Thymus (tissue), 14 donors: ENCODE measurements at places on chromosomes 4 and X. TPM values are rescaled to one million over a fixed set of nuclear protein-coding genes. Genes with fewer than 3 reads are reported as not detected.

GRCh38 chrX:91079342-91080114 lies 355.1 kb upstream of the PABPC5 start:
- no peak overlapping the region for H3K4me3 ChIP-seq
- H3K36me3 ChIP-seq, result no peaks in the 10 kb centered on the region
- no peaks in the 10 kb centered on the region for H3K27me3 ChIP-seq
- no peaks in the 10 kb centered on the region for H3K4me1 ChIP-seq
- no peak overlapping the region for H3K27ac ChIP-seq
- DNase-seq, result no peak

GRCh38 chr4:105551965-105552746 lies at the start of gene ARHGEF38:
Gene ARHGEF38, plus strand, starts transcription at chr4:105552620. Its CDS starts 146 bp downstream, at chr4:105552766.
- no peak for DNase-seq
- no peak within 1 kb of the TSS for H3K4me3 ChIP-seq
- H3K36me3 ChIP-seq, result no peaks in the 10 kb centered on the region
- H3K4me1 ChIP-seq, result peaks cover 7% of the 10 kb centered on the region

DNA sequence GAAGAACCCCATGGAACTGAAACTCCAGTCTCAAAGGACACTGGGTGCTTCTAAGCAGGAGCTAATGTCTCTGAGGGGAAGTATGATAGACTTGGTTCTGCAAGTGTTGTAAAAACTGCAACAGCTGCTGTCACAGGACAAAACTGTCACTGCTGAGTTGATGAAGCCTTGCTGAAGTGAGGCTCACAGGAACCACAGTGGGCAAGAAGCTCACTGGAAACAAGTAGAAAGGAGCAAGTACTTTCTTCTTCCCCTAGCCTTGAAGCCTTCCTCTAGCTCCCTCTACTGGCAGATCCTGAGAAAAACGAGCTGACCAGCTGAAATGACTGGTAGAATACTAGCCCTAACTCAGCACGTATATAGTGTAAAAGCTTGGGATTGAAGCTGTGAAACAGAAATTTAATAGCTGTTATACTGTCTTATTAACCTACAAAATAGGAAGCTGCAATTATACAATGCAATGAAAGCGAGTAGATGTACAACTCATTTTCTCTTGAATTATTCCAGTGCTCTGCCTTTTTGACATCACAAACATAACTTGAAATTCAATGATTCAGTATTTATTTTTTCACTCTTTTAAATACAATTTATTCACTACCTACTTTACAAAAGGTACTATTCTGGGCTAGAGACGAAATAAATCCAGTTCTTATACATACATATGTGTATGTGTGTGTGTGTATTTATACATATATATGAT lies 91.4 kb downstream of the GABRB1 start:
- DNase-seq, result peak; percentile 72
- H3K4me1 ChIP-seq, result no peaks in the 10 kb centered on the region
- H3K27me3 ChIP-seq, result no peaks in the 10 kb centered on the region
- H3K27ac ChIP-seq, result no peak overlapping the region

AMOT gene
- 3.8 TPM for total RNA-seq
